ENCODE measurements at places on chromosomes 3 and 15.

- no peak for DNase-seq
Measured at GRCh38 chr15:41817781-41818180, 10.1 kb upstream of the JMJD7 start.

- no peak for DNase-seq
Measured at GRCh38 chr3:62261736-62262135, 111.6 kb downstream of the FEZF2 start.

DNA sequence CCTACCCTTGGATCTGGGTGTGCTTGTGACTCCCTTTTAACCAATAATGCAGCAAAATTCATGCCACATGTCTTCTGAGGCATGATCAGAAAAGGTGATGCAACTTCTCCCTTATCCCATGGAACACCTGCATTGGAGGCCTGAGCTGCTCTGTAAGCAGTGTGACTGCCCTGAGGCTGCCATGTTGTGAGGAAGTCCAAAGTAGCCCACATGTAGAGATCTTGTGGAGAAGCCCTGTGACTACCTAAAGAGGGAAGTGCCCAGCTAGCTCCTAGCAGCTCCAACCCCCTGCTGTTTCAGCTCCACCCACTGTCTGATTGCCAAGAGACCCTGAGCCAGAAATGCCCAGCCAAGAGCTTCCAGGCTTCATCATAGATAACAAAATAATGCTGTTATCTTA, 6.4 kb upstream of the NR1D2 start:
- DNase-seq = no peak

- peak; percentile 89 for DNase-seq
Measured at GRCh38 chr3:115658337-115659181, 35.2 kb downstream of the GAP43 start.

DNA sequence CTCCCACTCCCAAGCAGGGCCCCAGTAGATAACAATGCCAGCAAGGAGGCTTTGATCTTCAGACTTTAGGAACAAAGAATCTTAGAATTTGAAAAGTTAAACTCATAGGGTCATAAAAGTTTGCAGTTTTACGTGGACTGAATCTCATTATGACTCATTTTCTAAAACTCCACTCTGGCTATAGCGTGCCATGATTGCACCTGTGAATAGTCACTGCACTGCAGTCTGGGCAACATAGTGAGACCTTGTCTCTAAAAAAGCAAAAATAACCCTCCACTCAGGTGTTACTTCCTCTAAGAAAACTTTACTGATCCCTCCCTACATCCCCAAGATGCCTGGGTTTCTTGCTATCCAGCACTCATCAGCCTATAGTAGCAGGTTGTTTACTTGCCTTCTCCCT, 104.5 kb downstream of the IL20RB start:
- DNase-seq = no peak

GRCh38 chr15:82832601-82833361, 23.4 kb downstream of the WHAMM start:
- no peak for DNase-seq

DNA sequence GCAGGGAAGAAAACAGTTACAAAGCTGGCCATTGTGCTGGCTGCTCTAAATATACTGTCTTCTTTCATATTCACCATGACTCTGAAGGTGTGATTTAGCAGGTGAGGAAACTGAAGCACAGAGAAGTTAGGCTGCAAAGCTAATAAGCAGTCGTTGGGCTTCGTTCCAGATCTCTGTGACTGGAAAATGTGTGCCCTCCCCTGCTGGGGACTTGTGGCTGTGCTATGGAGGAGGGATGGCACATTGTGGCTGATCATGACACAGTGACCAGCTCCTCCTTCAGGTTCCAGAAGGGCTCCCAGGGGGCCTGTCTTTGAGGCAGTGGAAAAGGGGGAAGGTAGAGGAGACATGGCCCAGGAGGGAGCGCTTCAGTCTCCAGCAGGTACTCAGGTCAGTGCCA, 19.2 kb downstream of the PXK start:
- DNase-seq = no peak

DNA sequence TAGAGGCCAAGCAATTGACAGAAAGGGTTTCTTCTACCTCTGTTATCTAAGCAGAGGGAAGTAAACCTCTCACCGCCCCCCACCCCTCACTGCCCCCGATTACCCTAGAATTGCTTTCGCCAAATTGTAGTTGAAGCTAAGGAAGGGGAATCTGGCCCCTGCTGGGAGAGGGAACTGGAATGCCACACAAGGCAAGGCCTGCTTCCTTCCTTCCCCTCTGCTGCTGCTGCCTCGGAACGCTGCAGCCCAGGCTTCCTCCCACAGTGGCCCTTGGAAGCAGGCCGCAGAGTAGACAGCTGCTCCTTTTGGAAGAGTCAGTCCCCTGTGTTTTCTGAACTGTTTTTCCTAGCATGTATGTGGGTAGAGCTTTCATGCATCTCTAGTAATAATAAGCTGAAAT, 21.6 kb downstream of the RLBP1 start:
- peak; percentile 28 for DNase-seq

DNA sequence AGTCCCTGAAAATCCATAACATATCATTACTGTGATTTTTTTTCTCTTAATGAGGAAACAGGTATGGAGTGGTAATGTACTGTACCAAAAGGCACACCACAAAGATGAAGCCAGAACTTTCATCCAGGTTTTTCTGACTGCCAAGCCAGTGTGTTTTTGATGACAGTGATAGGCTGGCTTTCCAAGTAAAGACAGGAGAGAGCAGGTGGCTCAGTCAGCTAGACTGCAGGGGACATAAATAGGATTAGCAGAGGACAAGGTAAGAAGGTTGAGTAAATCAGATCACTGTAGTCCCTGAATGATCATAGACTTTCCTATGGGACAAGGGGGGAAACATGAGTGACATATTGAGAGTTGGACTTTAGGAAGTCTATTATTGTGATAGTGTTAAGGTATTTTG, 127.9 kb downstream of the GADL1 start:
- no peak for DNase-seq

- DNase-seq = no peak
Measured at GRCh38 chr15:60865507-60865906, 363.6 kb downstream of the RORA start.

DNA sequence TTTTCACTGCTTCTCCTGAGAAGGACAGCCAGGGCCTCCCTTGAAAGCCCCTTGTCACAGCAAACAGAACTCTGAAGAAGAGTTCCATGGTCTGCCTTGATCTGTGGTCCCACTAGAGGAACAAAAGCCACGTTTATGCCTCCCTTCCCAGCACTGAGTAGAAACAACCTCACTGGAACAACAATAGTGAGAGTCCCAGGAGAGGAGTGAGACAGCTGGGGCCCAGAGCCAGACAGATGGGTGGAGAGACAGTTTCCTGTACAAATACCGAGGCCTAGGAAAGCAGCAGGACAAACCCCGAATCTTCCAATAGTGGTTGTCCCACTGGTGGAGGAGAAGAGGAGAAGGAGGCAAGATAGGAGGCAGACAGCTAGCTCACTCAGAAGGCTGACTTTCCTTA, 106.1 kb downstream of the WDR76 start:
- no peak for DNase-seq

DNA sequence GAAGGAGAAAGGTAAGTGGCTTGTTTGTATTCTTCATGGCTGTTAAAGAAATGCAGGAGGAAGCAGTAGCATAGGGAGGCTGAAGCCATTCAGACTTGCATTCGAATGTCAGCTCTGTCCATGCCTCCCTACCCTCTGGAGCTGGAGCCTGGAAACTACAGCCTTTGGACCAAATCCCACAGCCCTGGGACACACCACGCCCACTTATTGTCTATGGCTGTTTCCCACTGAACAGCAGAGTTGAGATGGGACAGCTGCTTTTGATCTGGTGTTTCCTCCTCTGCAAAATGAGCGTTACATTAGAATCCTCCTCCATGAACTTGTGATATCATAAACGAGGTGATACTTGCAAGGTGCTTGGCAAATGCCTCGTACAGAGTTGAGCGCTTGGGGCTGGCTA, 3.6 kb downstream of the FAM107A start:
- peak; percentile 64 for DNase-seq

DNA sequence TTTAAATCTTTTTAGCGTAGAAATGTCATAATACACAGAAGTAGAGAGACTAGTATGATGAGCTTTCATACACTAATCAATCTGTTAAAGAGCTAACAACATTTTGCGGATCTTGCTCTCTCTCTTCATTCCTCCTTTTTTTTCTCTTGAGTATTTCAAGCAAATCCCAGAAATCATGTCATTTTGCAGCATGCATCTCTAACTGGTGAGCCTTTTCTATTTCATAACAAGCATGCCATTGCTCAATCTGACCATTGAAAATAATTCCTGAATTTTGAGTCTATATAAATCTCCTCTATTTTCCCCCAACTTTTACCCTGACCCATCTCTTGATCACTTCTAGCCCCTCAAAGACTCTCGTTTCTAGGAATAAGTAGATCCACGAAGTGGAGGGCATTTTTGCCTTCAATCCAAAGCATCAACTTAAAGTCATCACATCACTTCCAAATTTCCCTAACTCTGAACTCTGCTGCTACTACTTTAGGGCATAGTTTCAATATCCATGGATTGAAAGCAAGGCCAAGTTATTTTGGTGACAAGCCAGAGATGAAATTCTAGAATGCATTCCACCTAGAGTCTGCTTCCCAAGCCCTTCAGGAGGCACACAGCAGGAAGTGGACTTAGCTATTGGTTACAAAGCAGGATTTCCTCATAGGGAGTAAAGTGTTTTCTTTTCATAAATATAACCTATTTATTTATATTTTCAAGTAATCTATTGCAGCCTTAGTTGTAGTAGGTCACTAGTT, 253.5 kb upstream of the ZPLD1 start:
- peak; percentile 72 for DNase-seq

DNA sequence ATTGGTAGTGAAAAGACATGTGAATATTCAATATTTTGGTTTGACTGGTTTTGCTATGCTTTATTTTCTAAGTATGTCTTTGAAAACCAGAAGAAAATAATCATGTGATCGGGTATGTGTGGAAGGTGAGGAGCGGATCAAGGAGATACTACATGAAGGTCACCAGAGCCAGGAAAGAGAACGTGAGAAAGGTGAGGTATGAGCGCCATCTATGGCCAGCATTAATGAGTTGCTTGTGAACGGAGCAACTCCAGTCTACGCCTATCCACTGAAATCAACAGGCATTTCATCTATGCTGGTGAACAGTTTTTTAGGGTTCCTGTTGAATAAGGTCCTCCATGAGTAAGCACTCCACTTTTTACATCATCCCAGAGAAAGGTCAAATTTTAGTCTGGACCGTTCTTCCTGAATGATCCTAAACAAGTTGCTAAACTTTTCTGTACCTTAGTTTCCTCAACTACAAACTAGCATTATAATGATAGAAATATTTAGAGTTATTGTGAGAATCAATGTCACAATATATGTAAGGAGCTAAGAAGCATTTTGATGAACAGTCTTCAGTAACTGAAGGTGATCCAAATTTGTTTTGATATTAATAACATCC, 1435.2 kb upstream of the CADM2 start:
- DNase-seq = peak; percentile 54

- DNase-seq = no peak
Measured at GRCh38 chr3:35635407-35635806, 3.9 kb upstream of the ARPP21 start.

GRCh38 chr3:100963041-100963440, 30.2 kb downstream of the ABI3BP start:
- DNase-seq = no peak

- no peak for DNase-seq
Measured at GRCh38 chr15:91970142-91970541, 116.6 kb downstream of the SLCO3A1 start.

- peak; percentile 61 for DNase-seq
Measured at GRCh38 chr3:111577798-111578685, 17.1 kb downstream of the ZBED2 start.

DNA sequence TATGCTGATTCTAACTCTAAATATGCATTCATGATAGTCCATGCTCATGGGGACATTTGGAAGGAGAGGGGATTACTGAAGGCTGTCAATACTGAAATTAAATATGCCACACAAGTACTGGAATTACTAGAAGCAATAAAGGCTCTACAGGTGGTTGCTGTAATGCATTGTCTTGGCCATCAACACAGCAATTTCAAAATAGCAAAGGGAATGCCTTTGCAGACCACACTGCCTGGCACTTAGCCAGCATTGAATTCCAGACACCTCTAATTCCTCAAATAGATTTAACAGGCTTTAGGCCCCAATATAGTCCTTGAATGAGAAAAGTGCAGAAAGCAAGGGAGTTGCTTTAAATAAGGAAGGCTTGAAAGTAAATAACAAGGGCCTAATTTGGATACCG, 115.8 kb upstream of the PLCL2 start:
- no peak for DNase-seq

DNA sequence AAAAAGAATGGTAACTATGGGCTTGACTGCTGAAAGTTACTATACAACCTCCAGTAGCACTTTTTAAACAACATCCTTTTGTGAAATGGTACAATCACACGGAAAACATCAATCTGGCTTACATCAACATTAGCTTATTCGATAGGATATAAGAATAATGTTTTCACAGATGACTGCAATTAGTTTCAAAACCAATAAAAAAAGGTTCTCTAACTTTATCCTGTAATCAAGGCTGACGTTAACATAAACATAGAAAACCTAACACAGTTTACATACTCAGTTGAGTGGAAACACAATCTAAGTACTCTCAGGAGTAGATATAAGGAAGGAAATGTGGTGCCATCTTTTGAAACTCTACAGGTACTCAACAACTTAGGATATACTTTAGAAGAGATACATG, 102.2 kb downstream of the DLG1 start:
- no peak for DNase-seq

GRCh38 chr15:69038508-69038907, 24.0 kb downstream of the NOX5 start:
- DNase-seq = no peak

DNA sequence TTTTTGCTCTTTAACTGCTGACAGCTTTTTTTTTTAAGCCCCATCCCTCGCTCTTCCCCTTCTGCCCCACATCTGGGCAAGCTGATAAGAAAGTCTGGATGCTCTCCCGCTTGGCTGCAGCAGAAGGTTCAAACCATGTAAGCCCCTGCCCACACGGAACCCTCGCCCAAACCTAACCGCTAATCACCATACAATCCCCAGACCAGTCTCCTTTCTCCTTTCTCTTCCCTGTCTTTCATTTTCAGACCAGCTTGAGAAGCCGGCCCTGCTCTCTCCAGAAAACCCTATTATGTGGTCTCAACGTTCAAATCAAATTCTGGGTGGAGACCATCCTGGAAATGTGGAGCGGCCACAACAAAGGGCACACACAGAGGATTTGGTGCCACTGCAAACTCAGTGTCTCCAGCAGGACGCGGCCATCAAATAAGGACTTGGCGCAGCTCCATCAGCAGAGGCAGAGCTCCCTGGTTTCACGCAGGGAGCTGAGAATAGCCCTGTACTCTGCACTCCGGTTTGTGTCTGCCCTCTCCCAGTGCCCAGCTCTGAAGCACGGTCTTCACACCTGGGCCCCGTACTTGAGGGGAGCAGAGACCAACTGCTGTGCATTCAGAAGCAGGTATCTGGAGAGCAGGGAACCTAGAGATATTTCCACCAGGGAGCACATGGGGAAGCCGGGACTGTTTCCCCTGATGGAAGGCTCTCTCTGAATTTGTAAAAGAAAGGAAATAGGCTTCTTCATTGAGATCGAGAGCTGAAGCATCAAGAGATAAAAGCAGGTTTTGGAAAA, 92.6 kb downstream of the XXYLT1 start:
- peak; percentile 48 for DNase-seq

- DNase-seq = peak; percentile 83
Measured at GRCh38 chr3:51637941-51638471, 33.0 kb upstream of the TEX264 start.

All from lung microvascular endothelial cell (primary cell).